ENCODE measurements at places on chromosomes 3 and 15.

DNA sequence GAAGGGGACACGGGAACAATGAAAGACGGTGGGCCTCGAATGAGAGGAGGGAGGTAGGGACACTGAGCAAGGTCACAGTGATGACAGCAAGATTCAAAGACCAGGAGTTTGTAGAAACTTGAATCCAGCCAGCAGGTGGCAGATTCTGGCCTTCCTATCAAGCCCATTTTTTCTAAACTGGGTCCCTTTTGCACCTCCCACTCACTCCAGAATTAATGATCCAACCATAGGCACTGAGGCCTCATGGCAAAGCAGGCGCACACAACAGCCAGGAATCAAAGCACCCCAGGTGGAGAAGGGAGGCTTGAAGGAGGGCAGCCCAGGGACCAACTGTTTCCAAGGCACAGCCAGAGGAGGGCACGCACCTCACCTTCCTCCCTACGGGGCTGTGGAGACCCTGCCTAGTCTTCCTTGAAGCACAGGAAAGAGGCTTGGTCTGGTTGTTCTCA, 90.2 kb downstream of the ANP32A start:
- DNase-seq: peak; percentile 36

- DNase-seq: no peak
Measured at GRCh38 chr15:97521381-97522285, 438.9 kb upstream of the ARRDC4 start.

DNA sequence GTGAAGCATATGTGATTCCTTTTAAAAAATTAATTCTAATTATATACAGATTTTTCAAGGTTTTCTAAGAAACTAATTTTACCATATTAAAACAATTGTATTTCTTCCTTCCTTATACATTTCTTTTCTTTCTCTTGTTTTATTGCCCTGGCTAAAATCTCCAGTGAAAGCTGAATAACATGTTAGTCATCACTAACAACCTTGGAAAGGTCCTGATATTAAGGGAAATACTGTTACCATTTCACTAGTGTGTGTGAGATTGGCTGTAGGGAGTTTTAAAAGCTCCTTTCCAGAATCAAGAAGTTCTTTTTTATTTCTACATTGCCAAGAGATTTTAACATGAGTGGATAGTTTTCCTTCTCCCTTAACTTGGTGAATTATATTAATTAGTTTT, 229.7 kb upstream of the EIF1B start:
- DNase-seq: no peak

DNA sequence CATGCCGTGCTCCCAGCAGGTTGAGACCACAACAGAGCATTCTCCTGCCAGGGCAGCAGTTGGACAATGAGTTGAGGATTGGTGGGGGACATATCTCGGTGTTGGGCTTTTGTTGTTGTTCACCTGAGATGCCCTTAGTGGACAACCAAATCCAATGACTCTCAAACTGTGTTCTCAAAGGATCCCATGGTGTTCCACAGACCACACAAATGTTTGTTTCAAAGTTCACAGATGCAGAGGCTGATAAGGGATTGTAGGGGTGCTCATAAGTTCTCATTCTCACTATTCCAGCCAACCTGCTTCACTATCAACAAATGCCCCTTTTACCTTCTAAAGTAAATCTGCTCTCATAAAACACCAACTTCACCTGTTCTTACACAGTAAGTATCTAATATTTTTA, 159.9 kb downstream of the OSBPL10 start:
- DNase-seq: no peak

DNA sequence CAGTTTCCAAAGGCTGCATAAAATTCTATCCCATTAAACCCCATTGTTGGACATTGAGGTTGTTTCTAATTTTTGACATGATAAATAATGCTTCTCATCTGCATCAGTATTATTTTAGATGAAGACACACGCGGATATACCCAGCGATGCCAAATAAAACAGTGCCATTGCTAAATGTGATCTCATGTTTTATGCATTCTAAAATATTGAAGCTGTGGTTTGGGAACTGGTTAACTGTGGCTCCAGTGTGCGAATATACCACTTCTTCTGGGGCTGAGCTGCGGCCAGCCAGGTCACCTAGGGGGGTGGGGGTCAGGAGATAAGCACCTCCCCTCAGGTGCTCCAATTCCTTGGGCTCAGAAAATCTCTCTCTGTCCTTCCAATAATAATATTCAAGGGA, 230.0 kb downstream of the ADAMTS9 start:
- peak; percentile 21 for DNase-seq

DNA sequence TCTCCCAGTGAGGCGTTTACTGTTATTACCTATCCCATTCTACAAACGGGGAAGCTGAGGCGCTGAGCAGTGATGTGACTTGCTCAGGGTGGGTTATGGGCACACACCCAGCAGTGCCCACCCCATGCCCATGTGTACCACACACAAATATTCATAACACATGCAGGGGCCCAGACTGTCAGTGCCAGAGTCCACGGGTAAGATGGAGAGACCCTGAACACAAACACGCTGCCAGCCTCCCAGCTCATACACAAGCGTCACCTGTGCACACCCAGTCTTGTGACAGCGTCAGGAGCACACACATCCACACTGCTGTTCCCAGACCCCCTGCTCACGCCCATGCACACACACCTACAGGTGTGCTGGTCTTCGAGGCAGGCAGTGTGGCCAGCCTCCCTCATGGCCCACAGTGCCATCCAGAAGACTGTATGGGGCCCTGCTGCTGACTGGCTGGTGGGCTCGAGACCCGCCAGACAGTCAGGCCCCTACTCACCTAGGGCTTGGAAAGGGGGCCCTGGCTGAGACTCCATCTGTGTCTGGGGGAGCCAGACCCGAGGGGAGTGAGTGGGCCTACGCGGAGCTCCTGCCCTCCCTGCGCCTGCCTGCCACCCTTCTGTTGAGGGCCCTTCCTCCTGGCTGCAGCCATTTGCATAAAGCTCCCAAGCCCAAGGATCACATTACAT, 39.4 kb downstream of the DNAJB8 start:
- DNase-seq: no peak

- DNase-seq: no peak
Measured at GRCh38 chr3:20478436-20478835, 292.4 kb upstream of the SGO1 start.

GRCh38 chr15:59556380-59556779, 55.2 kb upstream of the GCNT3 start:
- DNase-seq: peak; percentile 25

- peak; percentile 100 for DNase-seq
Measured at GRCh38 chr3:120094776-120095225, 554 bp upstream of the GSK3B start.

DNA sequence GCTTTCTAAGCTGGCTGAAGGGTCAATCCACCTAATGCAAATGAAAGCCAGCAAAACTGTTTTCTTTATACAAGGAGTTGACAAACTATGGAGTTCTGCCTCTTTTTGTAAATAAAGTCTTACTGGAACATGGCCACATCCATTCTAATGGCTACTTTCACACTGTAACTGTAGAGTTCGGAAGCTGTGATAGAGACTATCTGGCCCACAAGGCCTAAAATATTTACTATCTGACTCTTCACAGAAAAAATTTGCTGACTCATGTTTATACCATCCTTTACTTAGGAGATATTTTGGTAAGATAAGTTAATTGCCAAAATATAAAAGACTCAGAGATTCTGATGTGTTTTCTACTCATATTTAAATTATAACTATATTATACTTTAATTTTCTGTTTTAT, 93.7 kb upstream of the GK5 start:
- DNase-seq: peak; percentile 31

- no peak for DNase-seq
Measured at GRCh38 chr3:94862703-94863102, 799.8 kb downstream of the NSUN3 start.

DNA sequence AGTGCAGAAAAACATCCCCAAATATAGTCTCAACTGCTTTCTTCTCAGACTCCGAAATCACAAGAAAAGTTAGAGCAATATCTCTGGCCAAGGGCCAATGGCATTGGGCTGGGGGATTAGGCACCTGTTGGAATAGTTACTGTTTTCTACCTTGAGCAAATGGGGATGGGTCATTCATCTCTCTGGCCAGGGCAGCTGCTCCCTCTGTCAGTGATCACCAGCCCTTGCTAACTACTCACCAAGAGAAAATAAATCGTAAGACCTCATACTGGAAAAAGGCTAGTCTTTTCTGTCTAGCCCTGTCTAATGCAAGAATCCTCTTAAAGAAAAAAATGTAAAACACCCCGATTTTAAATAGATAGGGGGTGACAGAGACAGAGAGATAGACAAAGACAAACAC, 10.9 kb downstream of the CERS3 start:
- DNase-seq: no peak

- DNase-seq: no peak
Measured at GRCh38 chr3:65632414-65632813, 406.3 kb downstream of the MAGI1 start.

DNA sequence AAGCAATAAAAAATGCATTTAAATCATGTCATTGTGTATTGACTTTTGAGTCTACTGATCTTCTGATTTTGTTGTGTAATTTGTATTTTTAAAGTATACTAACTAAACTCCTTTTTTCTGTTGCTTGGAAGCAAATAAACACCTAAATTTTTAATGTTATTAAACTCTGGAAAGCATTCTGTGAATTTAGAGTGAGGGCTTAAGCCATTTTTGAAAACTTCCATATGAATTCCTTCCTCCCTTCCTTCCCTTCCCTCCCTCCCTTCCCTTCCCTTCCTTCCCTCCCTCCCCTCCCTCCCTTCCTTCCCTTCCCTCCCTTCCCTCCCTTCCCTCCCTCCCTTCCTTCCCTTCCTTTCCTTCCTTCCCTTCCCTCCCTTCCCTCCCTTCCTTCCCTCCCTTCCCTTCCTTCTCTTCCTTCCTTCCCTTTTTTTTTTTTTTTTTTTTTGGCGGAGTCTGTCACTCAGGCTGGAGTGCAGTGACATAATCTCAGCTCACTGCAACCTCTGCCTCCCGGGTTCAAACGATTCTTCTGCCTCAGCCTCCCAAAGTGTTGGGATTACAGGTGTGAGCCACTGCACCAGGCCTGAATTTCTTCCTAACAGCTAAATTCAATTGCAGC, 56.6 kb upstream of the SENP5 start:
- DNase-seq: no peak

GRCh38 chr3:157073810-157074209, 86.1 kb downstream of the CCNL1 start:
- DNase-seq: peak; percentile 92

DNA sequence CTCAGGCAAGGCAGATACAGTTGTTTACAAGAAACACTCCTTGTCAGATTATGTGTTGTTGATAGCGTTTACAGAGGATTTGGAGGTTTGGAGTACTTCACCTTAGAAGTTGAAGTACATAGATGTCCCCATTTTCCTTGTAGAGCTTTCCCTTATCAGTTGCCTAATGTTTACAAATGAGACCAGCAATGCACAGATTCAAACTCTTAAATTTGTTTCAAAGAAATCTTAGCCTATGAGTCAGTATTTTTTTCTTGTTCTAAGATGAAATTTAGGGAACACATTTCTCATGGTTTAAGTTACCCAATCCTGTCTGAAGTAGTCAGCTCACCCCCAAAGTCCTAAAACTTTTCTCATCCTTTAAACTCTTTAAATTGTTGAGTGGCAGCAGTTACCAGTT, 6.3 kb upstream of the EIF5A2 start:
- no peak for DNase-seq

- DNase-seq: no peak
Measured at GRCh38 chr3:155554777-155555451, 190.0 kb downstream of the PLCH1 start.
